ENCODE measurements at places on chromosomes 3 and 15.

- DNase-seq: no peak
These were observed 210.3 kb downstream of the ULK4 start for GRCh38 chr3:41751597-41751996.

DNA sequence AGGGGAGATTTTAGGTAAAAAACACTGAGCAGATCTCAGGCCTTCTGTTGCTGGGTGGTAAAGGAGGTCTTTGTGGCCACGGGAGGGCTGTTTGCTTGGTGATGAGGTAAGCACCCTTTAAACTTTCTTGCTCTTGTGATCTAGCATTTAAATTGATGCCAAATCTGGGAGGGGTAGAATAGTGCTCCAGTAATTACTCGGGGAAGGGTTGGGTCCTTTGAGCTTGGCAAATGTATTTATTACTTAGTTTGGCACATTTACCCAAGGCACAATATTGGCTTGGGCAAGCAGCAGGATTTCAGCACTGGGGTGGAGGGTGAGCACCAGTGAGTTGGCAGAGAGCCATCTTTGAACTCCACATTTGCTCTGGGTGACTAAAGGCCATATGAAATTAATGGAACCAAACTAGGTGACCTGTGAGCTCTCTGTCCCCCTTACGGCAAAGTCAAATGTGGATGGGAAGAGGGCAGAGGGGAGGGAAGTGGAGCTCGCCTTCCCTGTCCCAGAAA is 185.9 kb upstream of the ONECUT1 start:
- no peak for DNase-seq

GRCh38 chr15:85543741-85544155 is 163.3 kb downstream of the AKAP13 start:
- DNase-seq: peak; percentile 28

- peak; percentile 36 for DNase-seq
These were observed 45.5 kb downstream of the GREM1 start for GRCh38 chr15:32763295-32763694.

DNA sequence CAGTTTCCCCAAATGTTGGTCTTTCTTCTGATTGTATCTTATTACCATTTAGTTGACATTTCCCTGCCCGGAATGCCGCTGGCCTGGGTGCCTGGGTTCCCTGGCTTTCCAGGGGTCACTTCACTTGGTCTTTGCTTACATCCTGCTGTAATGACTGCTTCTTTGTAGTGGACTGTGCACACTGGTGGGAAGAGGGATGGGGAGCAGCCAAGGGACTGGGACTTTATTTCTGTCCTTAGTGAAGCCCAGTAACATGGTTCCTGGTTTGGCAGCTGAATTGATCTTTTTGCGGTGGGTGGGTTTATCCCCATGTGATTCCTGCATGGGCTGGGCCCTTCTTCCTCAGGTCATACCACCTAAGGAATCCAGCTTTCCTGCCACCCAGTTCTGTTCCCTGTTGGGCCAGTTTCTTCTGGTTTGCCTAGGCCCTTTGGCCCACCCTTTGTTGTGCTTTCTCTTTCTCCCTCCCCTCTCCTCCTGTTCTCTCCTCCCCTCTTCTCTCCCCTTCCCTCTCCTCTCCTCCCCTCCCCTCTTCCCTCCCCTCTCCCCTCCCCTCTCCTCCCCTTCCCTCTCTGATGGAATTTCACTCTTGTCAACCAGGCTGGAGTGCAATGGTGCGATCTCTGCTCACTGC is 41.9 kb downstream of the TRIM71 start:
- DNase-seq: no peak

DNA sequence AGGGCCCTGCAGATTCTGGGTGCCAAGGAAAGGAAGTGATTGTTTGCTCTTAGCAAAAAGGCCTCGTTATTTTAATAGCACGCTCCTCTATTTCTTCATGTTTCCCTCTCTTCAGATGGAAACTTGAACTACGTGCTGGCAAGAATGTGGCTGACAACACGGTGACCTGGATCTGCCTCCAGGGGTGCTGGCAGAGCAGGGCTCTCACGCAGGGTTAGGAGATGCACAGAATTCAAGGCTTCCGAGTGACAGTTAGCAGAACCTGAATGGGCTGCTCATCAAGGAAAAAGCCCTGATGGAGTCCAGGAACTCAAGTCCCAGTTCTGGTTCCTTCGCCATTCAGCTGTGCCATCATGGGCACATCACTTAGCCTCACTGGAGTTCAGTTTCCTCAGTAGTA is 22.7 kb downstream of the CYP19A1 start:
- DNase-seq: no peak

GRCh38 chr3:128665362-128666021 is 14.9 kb upstream of the RPN1 start:
- no peak for DNase-seq

DNA sequence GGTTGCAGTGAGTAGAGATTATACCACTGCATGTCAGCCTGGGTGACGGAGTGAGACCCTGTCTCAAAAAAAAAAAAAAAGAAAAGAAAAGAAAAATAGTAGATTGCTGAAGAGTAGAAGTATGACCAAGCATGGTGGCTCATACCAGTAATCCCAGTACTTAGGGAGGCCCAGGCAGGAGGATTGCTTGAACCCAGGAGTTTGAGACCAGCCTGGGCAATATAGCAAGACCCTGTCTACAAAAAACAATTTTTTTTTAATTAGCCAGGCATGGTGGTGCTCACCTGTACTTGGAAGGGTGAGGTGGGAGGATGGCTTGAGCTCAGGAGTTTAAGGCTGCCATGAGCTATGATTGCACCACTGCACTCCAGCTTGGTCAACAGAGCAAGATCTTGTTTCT is 2.5 kb downstream of the NKTR start:
- no peak for DNase-seq

DNA sequence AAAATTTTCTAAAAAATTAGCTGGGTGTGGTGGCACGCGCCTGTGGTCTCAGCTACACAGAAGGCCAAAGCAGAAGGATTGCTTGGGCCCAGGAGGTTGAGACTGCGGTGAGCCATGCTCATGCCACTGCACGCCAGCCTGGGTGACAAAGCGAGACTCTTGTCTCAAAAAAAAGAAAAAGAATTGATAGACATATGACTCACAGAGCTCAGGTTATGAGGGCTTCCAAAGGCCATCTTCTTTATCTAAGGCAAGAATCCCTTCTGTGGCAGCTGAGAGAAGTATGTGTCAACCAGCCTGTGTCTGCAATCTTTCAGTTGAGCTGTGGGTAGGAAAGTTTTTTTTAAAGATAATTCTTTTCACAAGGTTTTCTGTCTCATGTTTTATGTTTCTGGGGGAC is 53.9 kb downstream of the MRPS25 start:
- DNase-seq: peak; percentile 76

DNA sequence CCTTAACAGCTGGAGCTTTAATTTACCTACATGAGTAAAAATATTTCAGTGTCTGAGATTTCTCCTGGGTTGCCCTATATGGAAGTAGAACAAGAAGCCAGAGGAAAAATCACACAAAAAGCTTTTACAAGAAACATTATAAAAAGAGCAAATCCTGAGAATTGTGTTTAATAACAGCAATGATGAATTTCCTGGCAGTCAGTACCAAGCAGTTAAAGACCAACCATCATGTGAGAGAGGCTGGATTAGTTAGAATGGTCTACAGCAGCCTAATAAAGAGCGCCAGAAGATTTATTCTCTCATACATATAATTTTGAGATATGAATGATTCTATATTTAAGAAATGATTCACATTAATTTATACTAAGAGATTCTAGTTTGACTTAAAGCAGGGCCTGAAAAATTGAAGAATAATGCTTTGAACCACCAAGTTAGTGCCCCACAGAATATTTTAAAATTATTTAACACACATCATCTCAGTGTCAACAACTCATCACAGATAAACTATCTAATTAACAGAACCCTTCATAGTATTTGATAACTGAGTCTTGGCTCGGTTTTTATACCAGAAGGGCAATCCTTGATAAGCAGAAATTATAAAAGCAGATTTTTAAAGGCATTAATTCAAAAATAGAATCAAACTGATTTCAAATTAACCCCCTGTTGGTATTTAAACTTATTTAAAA is 59.9 kb upstream of the DPH6 start:
- DNase-seq: no peak

- no peak for DNase-seq
These were observed 398.9 kb upstream of the THBS1 start for GRCh38 chr15:39181940-39182339.

GRCh38 chr3:112653881-112654300 is 12.9 kb upstream of the CCDC80 start:
- DNase-seq: peak; percentile 79

DNA sequence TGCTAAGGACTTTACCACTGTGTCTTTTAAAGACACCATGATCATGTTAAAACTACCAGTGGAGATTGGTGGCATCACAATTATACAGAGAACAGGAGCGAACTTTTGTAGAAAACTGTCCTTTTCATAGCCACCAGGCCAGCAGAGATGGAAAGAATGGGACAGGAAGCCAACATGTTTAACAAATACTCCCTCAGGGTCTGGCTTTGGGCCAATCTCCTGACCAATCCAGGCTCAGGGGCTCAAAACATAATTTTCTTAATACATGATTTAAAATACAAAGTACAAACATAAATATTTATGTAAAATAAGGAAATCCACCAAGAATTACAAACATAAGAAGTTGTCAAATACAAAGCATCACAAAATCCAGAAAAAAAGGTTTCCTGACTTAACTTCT is 266.0 kb downstream of the VPS13C start:
- peak; percentile 16 for DNase-seq

DNA sequence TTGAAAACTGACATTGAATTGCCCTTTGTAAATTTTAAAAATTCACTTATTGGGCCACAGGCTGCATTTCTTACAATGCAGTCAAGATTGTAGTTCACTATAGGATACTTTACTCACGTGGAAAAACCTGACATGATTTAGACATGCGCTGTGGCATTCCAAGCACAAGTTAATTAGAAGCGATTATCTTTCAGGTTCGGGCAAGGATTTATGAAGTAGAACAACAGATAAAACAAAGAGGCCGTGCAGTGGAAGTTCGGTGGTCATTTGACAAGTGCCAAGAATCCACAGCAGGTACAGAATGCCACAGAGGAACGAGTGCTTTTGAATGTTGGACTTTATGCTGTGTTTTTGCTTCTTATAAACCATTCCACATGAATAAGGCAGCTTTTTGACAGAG is 37.8 kb downstream of the GPR171 start:
- DNase-seq: no peak

DNA sequence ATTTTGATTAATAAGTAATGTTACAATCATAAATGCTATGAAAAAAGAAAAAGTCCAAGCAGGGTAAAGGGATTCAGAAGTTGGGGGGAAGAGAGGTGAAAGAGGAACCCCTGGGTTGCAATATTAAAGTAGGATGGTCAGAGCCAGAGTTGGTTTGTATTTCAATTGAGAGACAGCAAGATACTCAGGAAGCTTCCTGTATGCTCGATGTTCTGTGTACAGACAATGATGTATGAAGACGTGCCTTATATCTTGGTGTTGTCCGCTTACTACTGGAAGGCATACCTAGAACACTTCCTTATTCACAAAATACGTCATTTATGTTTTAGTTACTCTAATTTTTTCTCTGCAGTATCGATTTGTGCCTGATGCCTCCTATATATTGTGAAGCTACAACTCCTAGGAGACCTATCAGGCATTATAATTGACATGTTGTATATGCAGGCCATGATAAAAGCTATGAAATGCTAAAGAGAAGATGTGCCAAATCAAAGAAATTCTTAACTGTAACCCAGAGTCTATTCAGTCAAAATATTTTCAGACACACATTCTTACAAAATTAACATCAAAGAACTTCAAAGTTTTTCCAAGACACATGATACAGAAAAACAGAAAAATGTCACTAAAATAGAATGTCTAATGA is 87.5 kb downstream of the TBL1XR1 start:
- DNase-seq: no peak

GRCh38 chr3:150399060-150399459 is 9.0 kb upstream of the TSC22D2 start:
- no peak for DNase-seq

GRCh38 chr3:81500039-81500438 is 261.4 kb downstream of the GBE1 start:
- DNase-seq: no peak

DNA sequence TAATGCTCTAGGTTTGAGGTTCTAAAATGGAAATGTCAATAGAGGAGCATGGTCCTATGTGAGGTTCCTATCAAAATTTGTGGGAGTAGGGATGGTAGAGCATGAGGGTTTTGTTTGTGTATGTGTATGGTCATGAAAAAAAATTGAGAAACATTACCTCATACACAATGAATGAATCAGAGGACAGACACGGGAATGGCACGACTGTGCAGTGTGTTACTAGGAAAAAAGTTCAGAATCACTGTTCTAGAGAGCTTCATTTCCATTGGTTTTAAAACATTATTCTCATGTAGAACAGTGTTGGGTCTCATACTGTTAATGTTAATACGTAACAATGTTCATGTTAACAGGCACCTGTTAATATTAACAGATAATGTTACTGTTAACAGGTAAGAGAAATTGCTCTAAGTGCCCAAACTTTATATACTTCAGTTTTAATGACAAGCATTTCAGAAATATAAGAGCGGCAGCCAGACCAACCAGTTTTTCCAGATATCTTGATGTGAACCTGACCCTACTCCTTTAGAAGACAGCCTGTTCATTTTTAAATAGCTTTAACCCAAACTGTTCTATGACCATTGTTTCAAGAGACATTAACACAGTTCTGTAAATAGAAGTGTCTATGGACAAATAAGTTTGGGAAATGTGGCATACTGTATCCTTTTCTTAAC is 48.0 kb downstream of the SLC15A2 start:
- peak; percentile 84 for DNase-seq

- DNase-seq: no peak
These were observed 29.1 kb upstream of the SRGAP3 start for GRCh38 chr3:9278498-9278897.

DNA sequence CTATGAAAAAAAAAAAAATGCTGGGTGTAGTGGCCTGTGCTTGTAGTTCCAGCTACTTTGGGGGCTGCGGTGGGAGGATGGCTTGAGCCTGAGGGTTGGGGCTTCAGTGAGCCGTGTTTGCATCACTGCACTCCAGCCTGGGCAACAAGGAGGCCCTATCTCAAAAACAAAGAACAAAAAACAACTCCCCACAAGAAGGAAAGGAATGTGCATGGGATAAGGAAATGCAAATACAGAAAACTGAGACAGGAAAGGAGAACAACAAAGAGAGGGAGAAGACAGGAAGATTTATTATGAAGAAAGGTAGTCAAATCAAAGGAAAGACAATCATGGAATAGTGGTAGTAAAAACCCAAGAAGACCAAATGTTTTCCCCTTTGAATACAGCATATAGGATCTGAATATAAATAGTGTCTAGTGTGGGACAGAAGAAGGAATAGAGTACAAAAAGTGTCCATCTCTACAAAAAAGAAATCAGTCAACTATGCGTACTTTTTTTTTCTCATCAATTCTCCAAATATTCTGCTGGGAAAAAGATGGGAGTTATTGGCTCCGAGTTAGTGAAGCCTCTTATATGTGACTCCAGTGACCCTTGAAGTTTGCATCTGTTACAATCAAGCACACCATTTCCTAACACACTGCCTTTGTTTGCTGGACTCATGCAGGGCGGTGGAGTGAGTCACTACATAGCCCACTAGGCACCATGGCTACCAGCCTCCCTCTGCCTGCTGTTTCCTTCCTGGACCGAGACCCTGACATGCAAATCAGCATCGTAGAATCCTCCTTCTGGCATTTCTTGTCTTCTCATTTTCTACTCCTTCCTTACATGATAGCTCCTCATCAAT is 101.2 kb upstream of the PTX3 start:
- DNase-seq: peak; percentile 24

GRCh38 chr15:32871883-32872282 is 154.1 kb downstream of the GREM1 start:
- DNase-seq: no peak

All from epithelial cell of esophagus (primary cell).